Erythroblast (primary cell): ENCODE measurements at places on chromosomes 2 and 18.

DNA sequence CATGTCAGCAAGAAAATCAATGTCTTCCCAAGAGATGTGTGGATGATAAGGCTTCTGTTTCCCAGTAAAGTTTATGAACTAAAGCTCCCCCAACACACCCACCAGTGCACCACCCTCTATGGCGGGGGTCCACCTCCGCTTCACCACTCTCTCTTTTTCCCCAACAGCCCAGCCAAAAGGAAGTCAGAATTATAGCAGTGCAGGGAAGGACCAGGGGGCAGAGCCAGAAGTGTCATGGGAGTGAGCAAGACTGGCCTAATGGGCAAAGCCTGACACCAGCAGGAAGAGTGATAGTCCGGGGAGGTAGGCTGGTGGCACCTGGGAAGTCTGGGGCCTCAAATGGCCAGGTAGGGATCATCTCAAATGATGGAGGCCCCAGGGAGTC lies 167.7 kb downstream of the ZFP36L2 start:
- no peak for DNase-seq

DNA sequence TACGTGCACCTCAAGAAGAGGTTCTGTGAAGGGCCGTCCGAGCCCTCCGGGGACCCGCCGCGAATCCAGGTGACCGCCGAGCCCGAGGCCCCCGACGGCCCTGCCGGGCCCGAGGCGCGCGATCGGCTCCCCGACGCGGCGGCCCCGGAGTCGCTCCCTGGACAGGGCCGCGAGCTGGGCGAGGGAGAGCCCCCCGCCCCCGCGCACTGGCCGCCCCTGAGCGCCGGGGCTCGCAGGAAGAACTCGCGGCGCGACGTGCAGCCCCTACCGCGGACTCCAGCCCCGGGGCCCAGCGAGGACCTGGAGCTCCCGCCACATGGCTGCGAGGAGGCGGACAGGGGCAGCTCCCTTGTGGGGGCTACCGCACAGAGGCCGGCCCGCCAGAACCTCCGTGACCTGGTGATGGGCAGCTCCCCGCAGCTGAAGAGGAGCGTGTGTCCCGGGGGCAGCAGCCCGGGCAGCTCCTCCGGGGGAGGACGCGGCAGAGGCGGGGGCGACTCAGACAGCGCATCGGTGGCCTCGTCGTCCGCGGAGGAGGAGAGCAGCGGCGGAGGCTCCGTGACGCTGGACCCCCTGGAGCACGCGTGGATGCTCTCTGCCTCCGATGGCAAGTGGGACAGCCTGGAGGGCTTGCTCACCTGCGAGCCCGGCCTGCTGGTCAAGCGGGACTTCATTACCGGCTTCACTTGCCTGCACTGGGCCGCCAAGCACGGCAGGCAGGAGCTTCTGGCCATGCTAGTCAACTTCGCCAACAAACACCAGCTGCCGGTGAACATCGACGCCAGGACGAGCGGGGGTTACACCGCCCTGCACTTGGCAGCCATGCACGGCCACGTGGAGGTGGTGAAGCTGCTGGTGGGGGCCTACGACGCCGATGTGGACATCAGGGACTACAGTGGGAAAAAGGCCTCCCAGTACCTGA lies 812 bp downstream of the SOWAHC start:
- DNase-seq: no peak

DNA sequence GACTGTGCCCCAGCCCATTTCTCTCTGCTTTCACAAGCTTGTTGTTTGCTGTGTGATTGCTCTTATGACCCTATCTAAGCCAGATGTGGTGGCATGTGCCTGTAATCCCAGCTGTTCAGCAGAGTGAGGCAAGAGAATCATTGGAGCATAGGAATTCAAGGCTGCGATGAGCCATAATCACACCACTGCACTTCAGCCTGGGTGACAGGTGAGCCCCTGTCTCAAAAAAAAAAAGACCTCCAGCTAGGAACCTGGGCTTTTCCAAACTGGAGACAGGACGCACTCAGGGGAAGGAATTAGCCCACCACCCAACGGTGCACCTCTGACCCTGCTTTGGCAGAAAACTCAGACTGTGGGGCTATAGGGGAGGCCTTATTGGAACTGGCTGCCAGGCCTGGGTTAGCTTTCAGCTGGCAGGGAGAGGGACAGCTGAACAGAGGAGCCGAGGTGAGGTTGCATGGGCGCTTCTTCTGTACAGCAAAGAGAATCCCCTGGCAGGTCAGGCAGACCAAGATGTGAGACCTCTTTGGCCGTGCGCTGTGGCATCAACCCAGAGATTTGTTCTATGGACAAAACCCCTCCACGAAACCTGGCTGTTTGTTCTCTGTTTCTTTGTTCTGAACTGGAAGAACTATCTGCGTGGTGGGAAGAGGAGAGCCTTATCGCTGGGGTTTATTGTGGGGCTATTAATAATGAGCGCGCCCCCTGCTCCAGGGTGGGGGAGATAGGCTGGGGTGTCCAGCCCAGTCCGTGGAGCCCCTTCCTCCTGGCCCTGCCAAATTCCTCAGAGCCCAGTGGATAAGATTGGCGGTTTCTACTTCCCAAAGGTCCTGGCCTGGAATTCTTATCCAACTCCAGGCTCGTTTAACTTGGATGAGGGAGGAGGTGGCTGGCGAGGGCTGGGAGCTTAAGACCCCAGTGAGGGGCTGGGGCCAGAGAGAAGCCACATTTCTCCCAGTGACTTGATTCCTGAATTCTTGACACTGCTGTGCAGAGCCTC lies 38.8 kb upstream of the SMAD7 start:
- DNase-seq: no peak

DNA sequence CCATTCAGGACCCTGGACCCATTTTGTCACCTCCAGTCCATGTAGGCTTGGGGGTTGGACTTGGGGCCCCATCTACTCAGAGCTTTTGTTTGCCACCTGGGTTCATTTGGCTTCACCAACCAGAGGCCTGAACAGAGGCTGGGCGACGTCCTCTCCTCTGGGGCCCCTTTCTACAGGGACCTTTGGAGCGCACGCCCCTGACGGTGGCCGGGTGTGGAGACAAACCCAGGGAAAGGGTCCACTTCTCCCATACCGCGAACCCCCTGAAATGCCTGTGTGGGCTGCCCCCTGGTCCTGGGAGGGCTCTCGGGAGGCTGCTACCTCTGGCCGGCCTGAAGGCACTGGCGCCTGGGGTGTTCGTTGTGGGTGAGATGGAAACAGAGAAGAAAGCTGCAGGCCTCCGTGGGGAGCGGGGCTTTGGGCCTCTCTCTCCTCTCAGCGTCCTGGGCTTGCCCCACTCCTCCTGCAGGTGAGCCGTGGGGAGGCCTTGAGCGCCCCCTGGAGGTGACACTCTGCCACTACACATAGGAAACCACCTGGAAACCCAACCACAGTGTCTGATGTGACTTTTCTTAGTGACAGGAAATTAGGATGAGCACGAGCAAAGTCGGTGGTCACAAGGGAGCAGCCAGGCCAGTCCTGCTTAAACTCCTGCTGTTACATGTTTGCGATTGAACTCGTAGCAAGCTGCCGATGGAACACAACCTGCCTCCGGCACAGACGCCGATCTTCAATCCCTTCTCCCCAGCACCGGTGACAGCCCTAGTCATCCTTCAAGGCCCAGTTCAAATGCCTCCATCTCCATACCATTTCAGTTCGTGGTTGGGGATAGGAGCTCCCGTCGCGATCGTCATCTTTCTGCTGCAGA lies 12.0 kb upstream of the NTSR2 start:
- peak; percentile 59 for DNase-seq
